ENCODE measurements at places on chromosomes 12 and 14.

GRCh38 chr14:89844508-89844907 is 110.0 kb downstream of the EFCAB11 start:
- no peak for DNase-seq

GRCh38 chr12:63362166-63362565 is 211.2 kb upstream of the AVPR1A start:
- no peak for DNase-seq

DNA sequence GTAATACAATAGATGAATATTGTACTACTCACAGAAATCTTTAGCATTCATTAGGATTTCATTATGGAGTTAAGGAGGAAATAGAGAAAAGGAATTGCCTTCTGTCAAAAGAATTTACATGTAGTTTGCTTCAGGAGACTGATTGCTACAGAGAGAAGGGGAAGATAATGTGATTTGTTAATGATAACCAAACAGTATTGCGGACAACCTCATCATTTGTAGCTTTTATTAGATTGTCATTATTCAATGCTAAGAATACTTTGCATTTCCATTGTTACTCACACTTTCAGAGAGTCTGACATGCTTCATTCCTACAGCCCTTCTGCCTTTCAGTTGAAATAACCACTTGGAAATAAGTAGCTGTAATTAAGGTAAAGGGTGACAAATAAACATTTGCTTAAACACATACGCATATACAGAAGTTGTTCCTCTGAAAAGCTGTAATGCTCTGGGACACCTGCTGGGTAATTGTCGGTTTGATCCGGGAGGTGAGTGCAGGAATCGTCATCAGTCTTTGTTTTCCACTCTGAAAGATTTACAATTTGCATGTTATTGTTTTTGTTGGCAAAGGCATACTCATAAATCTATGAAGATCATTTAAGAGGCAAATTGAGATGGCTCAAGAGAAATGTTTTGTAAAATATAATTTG is 600.2 kb downstream of the TRHDE start:
- DNase-seq, result no peak

- DNase-seq, result no peak
Measured at GRCh38 chr14:55979096-55979495, 139.1 kb upstream of the PELI2 start.

DNA sequence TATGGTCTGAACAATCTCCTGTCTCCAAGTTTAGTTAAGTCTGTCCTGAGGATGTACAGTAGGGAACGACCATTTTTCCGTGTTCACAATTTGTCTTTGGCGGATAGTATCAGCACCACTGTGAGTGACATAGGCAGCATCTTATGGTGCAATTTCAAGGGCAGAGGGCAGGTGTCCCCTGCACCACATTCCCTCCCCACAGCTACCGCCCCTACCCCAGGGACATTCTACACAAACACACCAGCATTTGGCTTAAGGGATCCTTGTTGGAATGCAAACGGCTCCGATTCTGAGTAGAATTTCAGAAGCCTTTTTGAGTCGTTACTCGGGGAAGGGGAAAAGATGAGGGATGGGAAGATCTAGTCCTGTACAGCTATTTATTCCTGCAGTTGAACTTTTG is 25.1 kb upstream of the DICER1 start:
- DNase-seq, result no peak

- DNase-seq, result peak; percentile 88
Measured at GRCh38 chr12:93766796-93767523, 89.8 kb downstream of the CRADD start.

GRCh38 chr12:29023436-29024076 is 125.5 kb upstream of the FAR2 start:
- peak; percentile 40 for DNase-seq

DNA sequence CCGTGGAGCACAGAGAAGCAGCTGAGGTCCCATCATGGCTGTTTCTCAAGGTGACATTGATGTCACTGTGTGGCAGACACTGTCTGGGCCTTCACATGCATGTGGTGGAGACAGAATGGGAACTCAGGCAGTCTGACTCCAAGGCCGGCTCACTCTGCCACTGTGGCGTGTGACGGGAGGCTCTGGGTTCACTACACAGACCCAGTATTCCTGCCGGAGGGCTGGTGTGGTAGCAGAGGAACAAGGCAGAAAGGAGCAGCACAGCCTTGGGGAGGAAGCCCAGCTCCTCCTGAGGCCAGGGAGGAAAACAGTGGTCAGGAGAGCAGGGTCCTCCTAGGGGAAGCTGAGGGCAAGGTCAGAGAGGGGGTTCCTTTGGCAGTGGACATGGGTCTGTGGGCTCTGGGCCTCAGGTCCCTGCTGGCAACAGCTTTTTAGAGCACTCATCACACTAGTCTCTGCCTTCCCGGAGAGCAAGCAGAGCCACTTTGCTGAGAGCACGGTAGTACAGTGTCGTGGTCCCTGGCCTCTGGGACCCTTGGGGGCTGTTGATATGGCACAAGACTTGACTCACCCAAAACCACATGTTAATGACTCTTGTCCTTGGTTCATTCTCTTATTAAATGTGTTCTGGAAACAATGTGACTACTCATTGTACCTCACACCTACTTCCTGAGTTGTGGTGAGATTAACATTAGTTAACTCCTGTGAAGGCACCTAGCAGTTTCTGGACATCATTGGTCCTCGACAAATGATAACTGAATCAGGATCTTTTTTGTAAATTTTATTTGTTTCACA is 21.3 kb downstream of the DCAF4 start:
- DNase-seq, result no peak

GRCh38 chr14:51576117-51576430 is 75.6 kb upstream of the FRMD6 start:
- peak; percentile 49 for DNase-seq

DNA sequence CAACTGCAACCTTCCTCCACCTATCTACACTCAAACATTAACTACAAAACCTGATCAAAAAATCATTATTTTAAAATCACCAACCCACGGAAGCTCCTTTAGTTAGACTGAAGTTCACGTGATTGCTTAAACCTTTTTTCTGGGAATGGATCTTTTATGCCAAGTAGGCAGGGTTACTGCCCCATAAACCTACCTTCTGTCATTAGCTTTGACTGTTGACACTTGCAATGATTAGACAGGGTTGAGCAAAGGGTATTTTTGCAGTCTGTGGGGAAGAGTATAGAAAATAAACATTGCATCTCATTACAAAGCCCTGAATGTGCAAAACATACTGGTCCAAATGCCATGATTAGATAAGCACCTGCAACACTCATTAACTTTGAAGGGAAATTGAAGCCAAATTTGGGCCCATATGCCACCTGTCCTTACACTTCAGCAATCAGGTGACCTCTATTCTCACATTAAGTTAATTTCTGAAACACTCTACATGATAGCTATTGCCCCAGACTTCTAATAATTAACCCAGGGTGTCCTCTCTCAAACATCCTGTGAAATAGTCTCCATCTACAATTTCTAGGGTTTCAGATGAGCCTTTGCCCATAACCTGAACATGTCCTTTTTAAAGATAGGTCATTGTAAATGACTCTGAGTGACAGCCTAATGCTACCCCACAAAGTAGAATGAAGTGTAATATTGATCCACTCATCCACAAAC is 156.0 kb upstream of the PLEKHG7 start:
- no peak for DNase-seq

DNA sequence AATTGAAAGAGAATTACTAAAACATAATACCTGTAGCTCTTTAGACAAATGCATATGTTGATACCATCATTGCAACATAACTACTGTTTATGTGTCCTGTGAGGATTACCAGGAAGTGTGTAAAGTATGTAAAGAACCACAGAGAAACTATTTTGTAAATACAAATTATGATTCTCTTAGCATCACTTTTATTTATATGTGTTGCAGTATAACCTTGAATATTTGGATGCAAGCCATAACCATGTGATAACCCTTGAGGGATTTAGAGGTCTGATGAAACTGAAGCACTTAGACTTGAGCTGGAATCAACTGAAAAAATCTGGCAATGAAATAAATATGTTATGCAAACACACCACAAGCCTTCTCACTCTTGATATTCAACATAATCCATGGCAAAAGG is 77.5 kb downstream of the LRRC9 start:
- DNase-seq, result peak; percentile 24

DNA sequence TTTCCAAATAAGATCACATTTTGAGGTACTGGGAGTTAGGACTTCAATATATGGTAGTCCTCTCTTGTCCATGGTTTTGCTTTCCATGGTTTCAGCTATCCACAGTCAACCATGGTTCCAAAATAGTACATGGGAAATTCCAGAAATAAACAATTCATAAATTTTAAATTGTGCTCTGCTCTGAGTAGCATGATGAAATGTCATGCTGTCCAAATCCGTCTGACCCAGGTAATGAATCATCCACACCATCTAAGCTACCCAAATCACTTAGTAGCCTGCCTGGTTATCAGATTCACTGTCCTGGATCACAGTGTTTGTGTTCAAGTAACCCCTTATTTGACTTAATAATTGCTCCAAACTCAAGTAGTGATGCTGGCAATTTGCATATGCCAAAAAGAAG is 197.9 kb downstream of the TMTC3 start:
- no peak for DNase-seq

- DNase-seq, result no peak
Measured at GRCh38 chr14:51298895-51299294, 58.8 kb downstream of the TMX1 start.

DNA sequence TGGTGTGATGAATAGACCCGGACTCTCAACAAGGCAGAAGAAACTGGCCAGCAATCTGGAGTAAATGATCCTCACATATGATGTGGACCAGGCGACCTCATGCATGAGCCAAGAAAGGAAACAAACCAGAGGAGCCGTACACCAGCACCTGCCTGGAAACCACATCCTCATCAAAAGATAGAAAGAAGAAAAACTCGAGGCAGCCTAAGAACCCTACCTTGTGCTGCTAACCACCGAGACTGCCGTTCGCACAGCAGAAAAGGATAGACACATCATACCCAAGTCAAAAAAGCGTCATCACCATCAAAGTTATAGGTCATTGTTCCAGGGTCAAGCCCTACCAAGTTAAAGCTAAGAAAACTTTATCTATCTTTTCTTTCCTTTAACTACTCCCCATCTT is 66.7 kb downstream of the RESF1 start:
- no peak for DNase-seq

DNA sequence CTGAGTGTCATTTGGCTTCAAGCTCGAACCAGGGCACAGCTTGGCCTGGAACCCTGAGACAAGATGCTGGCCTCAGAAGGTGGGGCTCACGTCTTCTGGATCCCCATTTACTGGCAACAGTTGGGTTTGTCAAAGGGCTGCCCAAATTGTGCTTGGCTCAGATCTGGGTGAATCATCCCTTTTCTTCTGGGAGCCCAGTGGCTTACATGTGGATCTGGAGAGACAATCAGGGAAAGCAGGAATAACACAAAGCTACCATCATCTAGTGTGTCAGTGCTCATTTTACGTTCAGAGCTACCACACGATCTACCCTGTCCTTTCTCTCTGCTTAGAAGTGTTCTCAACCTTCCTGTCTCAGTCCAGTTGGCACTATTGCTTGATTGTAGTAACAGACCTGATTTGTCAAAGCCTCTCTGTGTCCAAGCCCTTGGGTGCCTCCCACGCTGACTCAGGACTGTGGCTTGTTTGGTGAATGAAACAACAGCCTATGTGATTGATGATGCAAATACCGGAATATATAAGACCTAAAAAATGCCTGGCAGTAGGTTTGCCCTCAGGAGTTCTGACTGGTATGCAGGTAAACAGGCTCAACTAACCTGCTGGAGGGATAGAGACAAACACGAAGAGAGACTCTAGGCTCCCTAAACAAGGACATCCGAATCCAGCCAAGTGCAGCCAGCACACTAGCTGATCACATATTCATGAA is 974.3 kb downstream of the VRK1 start:
- DNase-seq, result no peak

DNA sequence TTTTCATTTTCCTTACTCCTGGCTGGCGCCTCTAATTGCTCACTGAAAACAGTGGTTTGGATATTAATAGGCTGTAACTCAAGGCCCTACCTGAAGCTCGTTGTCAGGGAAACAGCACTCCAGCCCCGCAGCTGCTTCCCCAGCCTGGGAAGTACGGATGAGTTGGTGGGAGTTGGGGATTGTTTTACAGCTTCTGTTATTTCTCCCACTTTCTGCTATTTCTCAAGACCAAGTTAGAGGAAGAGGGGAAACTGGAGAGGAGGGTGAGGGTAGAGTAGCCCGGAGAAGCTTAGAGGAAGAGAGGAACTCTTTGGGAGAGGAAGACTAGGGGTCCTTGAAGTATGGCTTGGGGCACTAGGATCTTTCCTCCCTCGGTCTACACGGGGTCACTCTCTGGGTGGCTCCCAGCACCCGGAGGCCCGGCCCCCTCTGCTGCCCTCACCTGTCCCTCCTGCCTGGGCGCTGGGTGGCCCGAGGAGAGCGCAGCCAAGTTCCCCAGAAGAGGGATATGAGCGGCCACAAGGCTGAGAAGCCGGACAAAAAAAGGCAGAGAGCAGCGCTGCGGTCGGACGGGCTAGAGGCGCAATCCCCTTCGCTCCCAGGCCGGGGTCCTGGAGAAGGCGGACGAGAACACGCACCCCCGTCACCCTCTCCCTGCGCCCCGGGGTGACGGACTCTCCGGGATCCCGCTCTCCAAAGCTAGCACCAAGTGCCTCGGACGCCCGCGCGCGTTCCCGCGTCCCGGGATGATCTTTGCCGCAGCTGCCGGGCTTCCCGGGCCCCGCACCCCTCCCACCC is 671 bp downstream of the SPTB start:
- peak; percentile 9 for DNase-seq

DNA sequence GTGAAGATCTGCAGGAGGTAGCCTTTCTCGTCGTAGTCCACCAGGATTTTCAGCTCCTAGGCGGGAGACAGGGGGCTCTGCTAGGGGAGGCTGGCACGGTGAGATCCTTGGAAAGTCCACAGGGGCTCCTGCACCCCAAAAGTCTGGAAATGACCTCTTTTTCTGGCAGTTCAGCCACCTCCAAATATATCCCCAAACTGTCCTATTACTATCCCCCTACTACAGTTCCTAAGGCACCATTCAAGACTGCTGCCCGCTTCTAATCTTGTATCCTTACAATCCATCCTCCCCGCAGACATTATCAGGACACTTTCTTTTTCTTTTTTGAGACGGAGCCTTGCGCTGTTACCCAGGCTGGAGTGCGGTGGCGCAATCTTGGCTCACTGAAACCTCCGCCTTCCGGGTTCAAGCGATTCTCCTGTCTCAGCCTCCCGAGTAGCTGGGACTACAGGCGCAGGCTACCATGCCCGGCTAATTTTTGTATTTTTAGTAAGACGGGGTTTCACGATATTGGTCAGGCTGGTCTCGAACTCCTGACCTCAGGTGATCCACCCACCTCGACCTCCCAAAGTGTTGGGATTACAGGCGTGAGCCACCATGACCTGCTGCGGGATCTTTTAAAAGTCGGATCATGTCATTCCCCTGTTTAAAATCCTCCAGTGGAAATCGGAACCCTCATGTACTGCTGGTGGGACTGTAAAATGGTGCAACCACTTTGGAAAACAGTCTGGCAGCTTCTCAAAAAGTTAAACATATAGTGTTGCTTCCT is 18.5 kb downstream of the HPD start:
- DNase-seq, result no peak

DNA sequence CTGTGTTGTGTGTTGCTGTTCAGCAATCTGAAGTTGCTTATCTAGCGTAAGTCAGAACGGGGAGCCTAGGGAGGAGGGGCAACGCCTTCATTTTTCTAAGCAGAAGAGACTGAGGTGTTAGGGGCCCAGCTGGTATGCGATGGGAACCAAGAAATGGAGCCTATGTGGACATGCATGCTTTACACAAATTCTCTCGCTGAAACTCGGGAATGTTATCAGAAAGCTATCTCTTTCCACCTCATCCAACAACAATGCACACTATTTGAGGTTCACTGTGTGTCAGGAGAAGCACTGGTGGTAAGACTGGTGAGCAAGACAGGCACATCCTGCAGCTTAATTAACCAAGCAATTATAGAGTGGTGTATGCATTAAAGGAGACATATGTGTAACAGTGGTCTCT is 89.7 kb downstream of the NRXN3 start:
- DNase-seq, result no peak

- DNase-seq, result peak; percentile 16
Measured at GRCh38 chr14:21913759-21914158, 240.1 kb upstream of the OR4E1 start.
